Pancreas (tissue), 10 donors: ENCODE measurements at places on chromosomes 7 and 10. TPM values are rescaled to one million over a fixed set of nuclear protein-coding genes. Genes with fewer than 3 reads are reported as not detected.

DNA sequence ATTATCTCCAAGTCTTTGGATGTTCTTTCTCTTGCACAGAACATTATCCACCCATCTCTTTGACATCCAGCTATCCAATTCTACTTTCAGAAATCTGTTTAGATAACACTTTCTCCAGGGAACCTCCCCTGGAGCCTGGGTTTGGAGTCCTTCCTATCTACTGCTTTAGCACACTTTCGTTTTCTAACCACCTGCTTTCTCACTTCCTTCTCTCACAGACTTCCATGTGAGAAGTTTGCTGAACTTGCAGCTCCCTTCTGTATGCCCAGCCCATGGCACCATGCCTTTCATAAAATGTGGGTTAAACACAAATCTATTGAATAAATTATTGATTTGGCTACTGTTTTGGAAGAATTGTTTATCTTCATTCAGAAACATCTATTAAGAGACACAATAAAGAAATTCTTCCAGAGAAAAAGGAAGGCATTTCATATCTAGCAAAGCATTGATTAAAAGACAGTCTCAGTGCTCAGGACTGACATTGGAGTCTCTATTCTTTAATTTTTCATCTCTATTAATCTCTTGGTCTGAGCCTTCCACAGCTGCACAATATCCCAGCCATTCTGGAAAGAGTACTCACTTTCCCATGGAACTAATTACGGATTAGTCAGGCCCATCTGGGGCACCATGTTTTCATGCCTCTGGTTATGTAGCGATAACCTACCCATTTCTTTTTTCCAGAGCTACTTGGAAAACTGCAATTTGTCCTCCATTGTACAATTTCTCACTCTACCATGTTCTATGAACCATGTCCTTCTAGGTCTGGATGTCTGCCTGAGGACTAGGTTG, 1077.3 kb downstream of the SORCS3 start:
- H3K4me1 ChIP-seq, result peaks cover 10% of the 10 kb centered on the region
- H3K4me3 ChIP-seq, result no peak overlapping the region
- DNase-seq, result peak; percentile 24
- no peak overlapping the region for H3K27ac ChIP-seq
- no peaks in the 10 kb centered on the region for H3K36me3 ChIP-seq
- no peaks in the 10 kb centered on the region for H3K27me3 ChIP-seq

- no peak overlapping the region for H3K4me3 ChIP-seq
- H3K27ac ChIP-seq, result no peak overlapping the region
- H3K4me1 ChIP-seq, result no peaks in the 10 kb centered on the region
- no peak for DNase-seq
Observed at GRCh38 chr7:87148332-87148955, 3.8 kb upstream of the DMTF1 start.

DNA sequence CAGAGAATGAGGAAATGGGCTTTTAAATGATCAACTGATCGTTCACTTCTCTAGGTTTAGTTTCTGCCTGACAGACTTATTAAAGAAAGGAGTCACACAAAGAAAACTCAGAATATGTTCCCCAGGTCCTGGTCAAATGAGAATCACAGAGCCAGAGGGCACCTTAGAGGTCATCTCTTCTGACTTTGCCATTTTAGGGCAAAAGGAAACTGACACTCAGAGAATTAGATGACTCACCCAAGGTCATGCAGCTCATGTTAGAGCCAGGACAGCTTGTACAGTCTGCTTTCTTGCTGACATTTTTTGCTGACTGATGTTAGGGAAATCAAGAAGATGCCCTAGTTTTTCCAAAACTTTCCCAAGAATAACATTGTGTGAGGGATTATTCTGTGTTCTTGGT, 312.7 kb upstream of the SP8 start:
- H3K4me1 ChIP-seq, result no peaks in the 10 kb centered on the region
- DNase-seq, result no peak
- H3K27me3 ChIP-seq, result no peaks in the 10 kb centered on the region
- H3K27ac ChIP-seq, result no peak overlapping the region

The TMEM26 gene
- 0.14 TPM for polyA plus RNA-seq
